Endothelial cell of umbilical vein (primary cell): ENCODE measurements at places on chromosomes 1 and 21.

GRCh38 chr1:82260051-82260450 lies 459.3 kb downstream of the ADGRL2 start:
- peak; percentile 65 for DNase-seq

DNA sequence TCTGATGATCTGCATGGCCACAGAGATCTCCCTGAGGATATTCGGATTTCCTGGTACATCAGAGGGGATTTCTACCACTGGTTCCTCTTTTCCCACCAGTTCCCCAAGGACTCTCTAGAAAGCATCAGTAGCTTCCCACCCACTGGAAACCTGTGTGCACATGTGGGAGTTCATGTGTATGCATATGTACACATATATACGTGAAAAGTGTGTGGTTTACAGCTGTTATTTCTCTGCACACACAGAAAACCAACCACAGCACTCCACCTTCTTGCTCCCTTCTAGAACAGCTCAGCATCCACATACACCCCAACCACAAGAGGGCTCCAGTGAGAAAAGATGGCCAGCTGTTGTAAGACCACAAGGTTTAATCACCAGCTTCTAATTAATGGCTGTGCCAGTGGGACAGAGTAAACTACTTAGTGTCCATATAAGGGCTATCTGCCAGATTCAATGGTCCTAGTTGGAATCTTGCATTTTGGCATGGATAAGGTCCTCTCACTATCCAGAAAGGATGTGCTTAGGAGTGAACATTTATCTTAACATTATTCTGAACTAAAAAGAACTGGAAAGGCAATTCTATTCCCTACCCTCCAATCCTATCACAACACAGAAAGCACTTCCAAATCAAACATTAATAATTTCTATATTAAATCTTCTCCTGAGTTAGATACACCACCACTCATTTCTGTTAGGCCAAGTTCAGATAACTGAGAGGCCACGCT lies 24.1 kb downstream of the GPR3 start:
- DNase-seq, result peak; percentile 80

- peak; percentile 17 for DNase-seq
Observed at GRCh38 chr1:218525451-218526197, 180.5 kb downstream of the TGFB2 start.

- no peak for DNase-seq
Observed at GRCh38 chr1:22573237-22573636, 9.9 kb downstream of the EPHA8 start.

- peak; percentile 42 for DNase-seq
Observed at GRCh38 chr1:89953131-89953626, 41.7 kb upstream of the ZNF326 start.

DNA sequence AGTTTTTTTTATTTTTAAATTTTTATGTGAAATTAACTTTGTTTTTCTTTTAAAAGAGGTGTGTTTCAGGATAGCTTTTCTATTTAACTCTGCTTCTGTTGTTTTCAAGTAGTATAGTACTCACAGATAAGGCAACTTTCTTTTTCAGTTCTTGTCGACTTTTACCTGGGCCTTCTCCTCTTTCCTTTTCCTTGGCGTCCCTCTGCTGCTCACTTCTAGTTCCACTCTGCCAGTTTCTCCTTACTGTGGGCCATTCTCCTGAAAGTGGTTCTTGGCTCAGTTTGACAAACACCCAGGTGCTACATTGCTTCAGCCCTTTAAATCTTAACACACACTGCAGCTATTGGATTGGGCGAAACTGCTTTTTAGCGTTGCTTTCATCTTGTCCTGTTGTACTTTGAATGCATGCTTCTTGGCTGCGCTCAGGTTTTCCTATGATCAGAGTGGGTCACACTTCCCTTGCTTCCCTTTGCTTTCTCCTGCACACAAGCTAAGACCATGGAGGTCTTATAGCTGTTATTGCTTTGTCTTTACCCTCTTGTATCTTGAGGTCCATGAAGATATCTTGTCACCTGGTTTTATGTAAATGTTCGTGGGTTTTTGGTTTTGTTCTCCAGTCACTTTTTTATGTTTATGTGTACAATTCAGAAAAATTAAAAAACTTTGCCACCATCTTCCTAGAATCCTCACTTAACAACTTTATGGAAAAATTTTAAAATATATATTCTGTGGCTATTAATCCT lies 21.6 kb downstream of the GABPA start:
- peak; percentile 35 for DNase-seq

DNA sequence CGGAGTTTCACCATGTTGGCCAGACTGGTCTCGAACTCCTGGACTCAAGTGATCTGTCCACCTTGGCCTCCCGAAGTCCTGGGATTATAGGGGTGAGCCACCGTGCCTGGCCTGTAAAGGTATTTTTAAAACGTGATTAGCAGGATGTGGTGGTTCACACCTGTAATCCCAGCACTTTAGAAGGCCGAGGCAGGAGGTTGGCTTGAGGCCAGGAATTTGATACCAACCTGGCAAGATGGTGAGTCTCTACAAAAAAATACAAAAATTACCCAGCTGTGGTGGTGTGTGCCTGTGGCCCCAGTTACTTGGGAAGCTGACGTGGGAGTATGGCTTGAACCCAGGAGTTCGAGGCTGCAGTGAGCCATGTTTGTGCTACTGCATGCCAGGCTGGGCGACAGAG lies 43.3 kb upstream of the SOD1 start:
- no peak for DNase-seq

DNA sequence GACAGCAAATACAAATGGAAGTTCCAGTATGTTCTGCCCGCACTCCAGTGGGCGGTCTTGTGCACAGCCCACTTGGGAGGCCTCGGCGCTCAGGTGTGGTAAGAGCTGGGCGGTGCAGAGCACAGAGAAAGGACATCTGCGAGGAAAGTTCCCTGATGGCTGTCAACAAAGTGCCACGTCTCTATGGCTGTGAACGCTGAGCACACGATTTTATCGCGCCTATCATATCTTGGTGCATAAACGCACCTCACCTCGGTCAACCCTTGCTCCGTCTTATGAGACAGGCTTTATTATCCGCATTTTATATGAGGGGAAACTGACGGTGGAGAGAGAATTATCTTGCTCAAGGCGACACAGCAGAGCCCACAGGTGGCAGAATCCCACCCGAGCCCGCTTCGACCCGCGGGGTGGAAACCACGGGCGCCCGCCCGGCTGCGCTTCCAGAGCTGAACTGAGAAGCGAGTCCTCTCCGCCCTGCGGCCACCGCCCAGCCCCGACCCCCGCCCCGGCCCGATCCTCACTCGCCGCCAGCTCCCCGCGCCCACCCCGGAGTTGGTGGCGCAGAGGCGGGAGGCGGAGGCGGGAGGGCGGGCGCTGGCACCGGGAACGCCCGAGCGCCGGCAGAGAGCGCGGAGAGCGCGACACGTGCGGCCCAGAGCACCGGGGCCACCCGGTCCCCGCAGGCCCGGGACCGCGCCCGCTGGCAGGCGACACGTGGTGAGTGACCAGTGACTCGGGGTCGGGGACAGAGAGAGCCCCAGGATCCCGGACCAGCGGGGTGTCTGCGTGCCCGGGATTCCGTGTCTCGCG lies at the start of gene IL12RB2:
Gene IL12RB2, plus strand, starts transcription at position 623 of the 810 bp plus-strand sequence. CDS start 12,496 bp downstream, outside the sequence.
- no peak for DNase-seq

DNA sequence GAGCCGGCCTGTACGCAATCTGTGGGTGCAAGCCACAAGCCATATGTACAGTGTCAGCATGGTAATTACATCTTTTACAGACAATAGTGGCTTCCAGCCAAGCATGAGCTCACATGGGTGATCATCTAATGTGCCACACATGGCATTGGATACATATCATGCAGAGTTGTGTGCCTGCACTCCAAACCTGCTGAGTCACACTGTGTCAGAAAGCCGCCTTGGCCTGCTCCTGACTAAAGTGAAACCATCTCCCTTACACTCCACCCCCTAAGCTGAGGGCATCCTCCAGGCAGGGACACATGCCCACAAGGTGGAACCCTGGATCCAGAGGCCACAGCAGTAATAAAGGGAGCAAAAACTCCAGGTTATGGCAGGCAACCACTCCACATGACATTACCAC lies 72.5 kb downstream of the KCNT2 start:
- no peak for DNase-seq

DNA sequence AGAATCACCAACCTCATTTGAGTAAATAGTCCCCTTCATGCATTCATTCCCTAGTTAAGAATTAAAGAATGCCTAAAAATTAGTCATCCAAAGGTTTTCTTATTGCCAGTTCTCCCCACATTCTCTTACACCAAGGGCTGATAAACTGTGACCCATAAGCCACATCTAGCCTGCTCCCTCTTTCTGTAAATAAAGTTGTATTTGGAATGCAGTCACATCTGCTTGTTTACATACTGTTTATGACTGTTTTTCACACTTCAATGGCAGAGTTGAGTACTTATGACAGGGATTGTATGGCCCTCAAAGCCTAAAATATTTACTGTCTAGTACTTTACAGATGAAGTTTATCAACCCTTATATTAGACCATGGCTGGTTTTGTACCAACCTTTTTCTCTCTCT lies 16.1 kb upstream of the DYRK1A start:
- DNase-seq, result no peak

GRCh38 chr1:15401391-15402055 lies 8.2 kb upstream of the EFHD2 start:
- no peak for DNase-seq

GRCh38 chr1:212257157-212257556 lies 28.1 kb upstream of the PPP2R5A start:
- no peak for DNase-seq

DNA sequence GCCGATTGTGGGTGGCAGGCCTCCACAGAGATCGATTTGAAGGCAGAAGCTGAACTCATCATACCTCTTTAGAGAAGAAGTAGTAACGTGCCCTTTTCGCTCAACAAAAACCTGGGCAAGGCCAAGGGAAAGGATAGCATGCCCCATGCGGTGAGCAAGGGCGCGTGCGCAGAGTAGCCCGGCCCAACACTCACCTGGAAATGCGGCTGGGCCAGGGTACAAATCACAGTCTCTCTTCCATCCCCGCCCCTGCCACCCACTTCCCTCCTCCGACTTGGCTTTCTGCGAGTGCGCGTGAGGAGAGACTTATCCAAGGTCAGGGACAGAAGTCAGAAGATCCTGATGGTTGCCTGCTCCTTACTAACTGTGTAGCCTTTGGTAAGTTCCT lies 160.7 kb upstream of the C1orf21 start:
- DNase-seq, result no peak

DNA sequence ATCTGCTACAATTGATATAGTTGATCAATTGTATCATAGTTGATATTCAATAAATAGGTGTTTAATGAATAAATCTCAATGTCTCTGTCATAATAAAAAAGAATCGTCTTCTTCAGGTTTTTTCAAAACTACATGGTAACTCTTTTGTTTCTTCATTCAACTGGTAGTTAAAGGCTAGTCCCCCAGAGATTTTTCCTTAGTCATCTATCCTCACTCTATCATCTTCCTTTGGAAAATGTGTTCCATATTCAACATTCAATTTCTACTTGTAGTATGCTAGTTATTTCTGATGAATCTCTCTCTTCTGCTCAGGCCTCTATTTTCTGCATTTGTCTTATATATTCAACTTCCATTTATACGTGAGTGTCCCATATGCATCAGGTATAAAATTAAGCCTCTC lies 558.8 kb downstream of the KCNT2 start:
- DNase-seq, result no peak

GRCh38 chr1:1435106-1435903 lies at the start of gene VWA1:
Gene VWA1, plus strand, starts transcription at chr1:1435690. Its CDS starts 59 bp downstream, at chr1:1435749.
- peak; percentile 50 for DNase-seq

- DNase-seq, result peak; percentile 80
Observed at GRCh38 chr1:235632506-235633401, 16.8 kb downstream of the GNG4 start.

DNA sequence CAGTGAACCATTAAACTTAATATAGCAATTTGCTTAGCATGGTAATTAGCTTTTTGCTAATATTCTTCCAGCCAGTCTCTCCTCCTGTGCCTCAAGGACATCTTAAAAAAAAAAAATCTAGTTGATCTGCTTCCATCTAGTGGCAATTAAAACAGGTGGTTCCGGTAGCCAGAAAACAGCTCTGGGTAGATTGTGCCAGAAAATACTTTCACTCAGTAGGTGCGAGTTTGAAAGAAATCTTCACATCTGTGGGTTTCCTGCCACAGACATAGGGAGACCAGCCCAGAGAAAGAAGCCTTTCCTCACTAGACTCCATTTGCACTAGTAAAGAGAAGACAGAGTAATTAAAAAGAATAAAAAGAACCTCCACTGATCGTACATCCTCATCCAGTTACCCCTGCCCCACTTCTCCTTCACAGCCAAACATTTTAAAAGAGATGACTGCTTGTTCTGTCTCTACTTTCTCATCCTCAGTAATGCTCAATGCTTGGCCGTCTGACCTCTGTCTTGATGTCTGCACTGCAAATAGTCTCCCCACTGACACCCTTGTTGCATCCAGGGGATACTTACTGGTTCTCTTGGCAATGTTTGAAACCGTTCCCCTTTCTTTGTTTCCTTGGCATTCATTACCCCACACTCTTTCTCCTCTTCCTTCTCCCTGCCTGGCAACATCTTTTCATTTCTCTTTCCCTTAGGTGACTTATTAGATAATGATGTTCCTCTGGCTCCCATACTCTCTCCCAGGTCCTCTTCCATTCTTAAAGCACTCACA lies 16.9 kb downstream of the SELL start:
- peak; percentile 16 for DNase-seq

- DNase-seq, result no peak
Observed at GRCh38 chr1:159993911-159994310, 37.9 kb downstream of the PIGM start.

GRCh38 chr1:35856964-35857363 lies 26.0 kb upstream of the AGO1 start:
- DNase-seq, result no peak

GRCh38 chr1:58773406-58773840 lies 10.4 kb downstream of the JUN start:
- peak; percentile 97 for DNase-seq

DNA sequence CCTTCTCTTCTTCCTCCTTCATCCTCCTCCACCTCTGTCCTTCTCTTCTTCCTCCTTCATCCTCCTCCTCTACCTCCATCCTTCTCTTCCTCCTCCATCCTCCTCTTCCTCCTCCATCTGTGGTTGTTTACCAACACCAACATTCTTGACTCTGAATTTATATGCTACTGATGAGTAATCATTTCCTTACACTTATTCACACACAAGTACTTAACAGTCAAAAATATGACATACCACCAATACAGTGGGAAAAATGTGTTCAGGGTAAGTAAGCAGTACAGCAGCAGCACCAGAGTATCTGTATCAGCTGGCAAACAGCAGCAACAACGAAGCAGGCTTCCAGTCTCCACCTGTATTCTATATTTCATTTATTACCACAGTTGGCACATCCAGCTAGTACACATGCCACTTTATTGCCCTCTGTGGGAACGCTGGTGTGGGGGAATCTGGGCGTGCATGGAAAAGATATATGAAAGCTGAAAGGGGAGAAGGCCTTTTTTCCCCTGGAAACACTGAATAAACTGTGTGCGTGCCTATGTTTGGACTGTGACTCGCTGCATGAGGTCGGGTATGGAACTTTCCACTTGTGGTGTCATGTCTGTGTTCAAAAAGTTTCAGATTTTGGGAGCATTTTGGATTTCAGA lies 16.0 kb downstream of the ADSS2 start:
- peak; percentile 82 for DNase-seq

DNA sequence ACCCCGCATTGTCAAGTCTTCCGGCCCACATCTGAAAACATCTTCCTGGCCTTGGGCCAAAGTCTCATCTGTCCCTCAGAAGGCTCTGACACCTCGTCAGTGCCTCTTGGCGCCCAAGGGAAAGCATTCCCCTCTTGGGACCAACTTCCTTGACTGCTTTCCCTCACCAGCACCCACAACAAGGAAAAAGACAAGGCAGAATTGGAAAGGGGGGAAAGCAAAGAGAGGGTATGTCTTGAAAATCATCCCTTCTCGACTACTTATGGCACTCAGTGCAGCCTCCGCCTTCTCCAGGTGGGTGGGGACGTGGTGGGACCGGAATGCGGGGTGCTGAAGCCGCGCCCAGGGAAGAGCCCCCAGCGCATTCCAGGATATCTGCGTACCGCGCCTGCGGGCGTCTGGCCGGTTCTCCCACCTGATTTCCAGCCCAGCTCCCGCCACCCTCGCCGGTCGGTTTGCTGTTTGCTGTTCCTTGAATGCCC lies 554 bp upstream of the SLC39A1 start:
- DNase-seq, result no peak
